Mesenchymal stem cell (in vitro differentiated cells and primary cell): ENCODE measurements at places on chromosomes 7 and 10.

DNA sequence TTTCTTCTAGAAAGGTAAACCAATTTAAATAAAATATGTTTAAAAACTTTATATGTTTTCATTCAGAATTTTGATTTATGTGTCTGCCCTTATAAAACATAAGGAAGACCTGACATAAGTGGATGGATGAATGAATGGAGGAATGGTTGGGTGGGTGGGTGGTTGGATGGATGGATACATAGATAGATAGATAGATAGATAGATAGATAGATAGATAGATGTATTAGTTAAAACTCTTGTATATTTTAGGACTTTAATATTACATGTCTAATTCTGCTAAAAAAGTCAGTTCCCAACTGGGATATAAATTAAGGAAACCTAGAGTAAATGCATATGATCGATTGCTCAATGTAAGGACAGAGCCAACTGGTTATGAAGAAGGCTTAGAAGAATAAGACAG is 156.3 kb upstream of the WNT16 start:
- DNase-seq = no peak

GRCh38 chr7:99098824-99099498 is 44.9 kb downstream of the SMURF1 start:
- peak; percentile 63 for DNase-seq

GRCh38 chr7:107048783-107049418 is 4.4 kb downstream of the PRKAR2B start:
- DNase-seq = no peak

DNA sequence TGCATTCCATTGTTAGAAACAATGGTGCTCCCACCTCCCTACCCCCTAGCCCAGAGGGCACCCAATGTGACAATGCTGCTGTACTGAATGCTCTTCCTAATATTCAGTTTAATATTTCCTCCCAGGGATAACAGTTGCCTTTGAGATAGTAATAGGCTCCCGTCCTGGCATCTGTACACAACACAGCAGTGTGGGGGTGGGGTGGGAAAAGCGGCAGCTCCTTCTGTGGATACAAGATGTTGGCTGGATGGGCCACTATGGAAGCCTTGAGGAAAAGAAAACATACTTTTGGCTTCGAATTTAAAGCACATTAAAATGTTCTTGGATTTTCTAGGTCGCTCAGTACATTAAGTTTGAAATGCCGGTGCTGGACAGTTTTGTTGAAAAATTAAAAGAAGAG is 9.2 kb upstream of the ZNF22 start:
- DNase-seq = no peak

DNA sequence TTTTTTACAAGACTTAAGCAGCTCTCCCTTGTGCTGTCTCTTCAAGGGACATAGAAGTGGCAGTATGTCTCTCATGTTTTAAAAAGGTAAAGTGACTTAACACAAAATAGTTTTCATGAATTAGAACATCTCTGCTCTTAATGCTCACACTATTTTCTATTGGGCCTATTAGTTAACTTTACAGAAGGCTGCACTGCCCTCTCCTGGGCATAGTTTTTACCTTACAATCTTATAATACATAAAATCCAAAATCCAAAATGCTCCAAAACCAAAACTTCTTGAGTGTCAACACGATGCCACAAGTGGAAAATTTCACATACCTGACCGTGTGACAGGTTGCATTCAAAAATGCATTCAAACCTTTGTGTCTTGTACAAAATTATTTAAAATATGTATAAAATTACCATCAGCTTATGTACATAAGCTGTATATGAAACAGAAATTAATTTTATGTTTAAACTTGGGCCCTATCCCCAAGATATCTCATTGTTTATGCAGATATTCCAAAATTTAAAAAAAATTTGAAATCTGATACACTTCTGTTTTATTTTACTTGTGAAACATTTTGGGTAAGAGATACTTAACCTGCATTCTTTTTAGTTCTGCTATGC is 25.8 kb downstream of the TES start:
- DNase-seq = peak; percentile 68

DNA sequence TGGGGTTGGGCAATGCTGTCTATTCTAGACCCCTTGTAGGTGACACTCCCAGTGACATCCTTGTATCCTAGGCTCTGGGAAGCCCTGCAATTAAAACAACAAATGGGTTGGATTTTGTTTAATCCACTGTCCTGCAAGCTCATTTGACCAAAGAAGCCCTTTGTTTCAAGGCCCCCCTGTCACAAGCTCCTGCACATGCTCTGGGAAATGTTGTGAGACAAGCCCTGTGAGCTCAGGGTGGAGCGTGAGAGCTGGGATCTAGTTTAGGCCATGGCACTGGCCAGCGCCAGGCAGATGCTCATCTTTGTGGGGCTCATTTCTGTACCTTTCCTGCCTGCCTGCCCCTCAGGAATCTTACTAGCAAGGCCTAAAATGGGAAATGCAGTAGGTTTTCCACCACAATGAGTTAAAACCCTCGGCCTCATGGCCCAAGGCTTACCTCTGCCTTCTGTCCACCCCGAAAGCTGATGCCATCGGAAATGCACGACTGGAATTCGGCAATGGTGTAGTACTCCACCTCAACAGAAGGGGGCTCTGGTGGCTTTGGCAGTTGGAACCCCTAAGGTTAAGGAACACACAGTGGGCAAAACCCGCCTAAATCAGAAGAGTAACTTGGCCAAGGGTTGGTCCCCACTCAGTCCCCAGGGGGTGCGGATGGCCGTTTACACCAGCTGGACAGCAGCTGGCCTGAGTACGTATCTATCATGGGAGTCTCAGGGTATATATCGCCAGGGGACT is 112.0 kb downstream of the NEURL1 start:
- DNase-seq = peak; percentile 33

DNA sequence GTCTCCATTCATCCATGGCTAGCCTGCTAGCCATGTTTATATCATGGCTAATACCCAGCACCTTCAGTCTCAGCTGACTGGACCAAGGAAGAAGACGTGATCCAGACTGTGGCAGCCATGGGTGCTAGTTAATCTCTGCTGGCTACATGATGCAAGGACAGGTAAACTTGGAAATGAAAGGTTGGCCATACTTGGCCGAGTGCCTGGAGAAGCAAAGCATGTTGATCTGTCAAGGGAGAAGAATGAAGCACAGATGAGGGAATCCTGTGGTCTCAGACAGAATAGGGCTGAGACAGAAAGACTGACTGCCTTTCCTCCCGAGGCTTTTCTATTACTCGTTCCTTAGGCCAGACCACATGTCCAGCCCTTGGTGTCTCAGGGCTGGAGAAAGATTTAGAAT is 41.1 kb downstream of the CPVL start:
- no peak for DNase-seq

DNA sequence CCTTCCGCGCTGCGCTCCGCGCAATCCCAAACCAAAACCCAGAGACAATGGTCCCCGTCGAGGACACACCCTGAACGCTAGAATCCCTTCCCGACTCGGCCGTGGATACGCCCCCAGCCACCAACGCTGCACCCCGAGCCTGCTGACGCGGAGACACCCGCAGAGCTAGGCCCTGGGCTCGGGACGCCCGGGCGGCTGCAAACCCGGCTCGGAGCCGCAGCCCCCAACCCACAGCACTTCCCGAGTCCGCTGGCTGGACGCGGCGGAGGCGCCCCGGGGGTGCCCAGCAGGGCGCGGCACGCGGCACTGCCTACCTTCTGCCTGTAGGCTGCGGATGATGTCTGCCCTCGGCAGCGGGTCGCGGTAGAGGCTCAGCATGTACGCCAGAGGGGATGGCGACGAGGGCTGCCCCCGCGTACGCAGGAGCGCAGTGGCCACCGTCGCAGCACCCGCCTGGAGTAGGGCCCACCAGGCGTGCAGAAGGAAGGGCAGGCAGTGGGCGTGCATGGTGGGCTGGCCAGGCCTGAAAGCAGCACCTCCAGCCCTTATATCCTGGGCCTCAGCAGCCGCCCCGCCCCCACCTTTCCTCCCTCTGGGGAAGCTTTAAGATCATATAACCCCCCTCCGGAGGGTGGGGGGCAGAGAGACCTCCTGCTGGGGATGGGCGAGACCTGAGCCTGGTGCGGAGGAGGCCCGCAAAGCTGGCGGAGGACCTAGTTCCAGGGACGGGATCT is at the start of gene NODAL:
Gene NODAL (minus strand): TSS at position 521 of the 734 bp plus-strand sequence. CDS start 14 bp downstream, at position 507.
- no peak for DNase-seq

- DNase-seq = no peak
Observed at GRCh38 chr7:80053124-80053523, 81.5 kb upstream of the GNAI1 start.

- no peak for DNase-seq
Observed at GRCh38 chr7:155709453-155709852, 65.0 kb downstream of the RBM33 start.

DNA sequence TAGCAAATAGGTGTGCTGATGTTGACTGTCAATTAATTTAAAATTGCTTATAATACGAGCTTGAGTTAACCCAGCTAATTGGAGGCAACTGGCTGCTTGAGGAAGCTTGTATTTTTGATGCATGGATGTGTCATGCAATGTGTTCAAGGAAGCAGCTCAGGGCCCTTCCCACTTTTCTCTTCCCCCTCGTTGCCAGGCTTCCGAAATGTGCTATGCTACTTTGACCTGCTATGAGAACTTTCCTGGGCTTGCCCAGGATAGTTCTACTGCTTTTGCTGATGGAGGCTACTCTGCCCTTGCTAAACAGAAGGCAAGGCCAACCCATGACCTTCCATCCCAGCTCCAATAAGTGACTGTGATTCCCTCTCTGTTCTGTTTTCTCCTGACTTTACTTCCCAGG is 24.4 kb downstream of the PLCE1 start:
- no peak for DNase-seq

DNA sequence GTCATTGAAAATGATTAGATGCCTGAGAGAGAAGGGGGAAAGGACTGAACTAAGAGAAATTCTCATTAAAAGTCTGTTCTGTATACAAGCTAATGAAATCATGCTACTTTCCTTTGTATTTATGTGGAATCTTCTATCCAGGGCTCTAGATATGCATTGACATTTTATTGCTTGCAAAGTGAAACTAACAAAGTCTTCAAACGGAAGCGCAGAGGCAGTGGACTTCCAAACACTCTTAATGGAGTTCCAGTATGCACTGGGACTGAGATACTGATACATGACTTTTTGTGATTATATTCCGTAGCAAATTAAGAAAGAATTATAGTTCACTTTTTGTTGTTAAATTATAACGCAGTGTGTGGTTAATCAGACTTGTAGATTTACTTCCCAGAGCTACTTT is 166.8 kb upstream of the TBX20 start:
- DNase-seq = peak; percentile 14

DNA sequence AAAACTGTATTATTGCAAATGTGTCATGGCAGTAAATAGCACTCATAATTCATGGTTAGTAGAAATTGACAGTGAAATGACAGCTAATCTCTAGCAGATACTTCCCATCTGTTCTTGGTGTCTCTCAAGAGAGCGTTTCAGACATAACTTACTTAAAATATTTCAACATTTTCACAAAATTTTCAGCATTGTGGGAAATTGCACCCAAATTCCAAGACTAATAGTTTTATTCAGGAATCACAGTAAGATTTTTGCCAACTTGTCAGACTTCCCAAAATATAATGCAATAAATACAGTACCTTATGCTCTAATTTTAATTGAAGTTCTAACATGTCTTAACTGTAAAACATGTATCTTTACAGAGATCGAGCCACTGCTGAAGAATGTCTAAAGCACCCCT is 41.2 kb downstream of the STK17A start:
- DNase-seq = no peak

- DNase-seq = no peak
Observed at GRCh38 chr10:636016-636730, 53.3 kb downstream of the DIP2C start.
